ENCODE measurements at places on chromosomes 16 and 17.

DNA sequence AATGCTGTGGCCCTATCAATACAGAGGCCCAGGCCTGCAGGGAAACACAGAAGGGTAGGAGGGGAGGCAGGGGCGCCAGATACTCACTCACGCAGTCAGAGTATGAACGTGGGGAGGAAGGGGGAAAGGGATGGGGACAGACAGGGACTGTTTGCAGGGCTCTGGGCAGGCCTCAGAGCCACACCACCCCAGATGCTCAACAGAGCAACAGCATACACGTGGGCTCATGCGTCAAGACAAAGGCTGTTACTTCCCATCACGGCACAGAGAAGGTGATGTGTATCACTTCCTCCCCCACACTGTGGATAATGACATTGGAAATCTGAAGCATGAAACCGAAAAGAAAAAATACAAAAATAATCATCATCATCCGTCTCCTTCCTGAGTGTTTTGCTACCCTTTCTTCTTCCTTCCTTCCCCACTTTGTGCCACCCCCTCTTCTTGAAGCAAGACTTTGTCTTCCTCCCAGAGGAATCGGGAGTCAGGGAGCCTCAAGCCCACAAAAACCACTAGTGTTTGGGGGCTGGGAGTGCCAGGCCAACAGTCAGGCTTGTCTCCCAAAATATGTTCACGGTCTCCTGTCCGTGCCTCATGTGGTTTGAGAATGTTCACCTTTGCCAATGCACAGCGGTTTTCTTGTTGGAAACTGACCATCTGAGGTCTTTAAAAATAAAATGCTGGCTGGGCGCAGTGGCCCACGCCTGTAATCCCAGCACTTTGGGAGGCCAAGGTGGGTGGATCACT lies 20.1 kb downstream of the SLC39A11 start:
- no peak for DNase-seq

DNA sequence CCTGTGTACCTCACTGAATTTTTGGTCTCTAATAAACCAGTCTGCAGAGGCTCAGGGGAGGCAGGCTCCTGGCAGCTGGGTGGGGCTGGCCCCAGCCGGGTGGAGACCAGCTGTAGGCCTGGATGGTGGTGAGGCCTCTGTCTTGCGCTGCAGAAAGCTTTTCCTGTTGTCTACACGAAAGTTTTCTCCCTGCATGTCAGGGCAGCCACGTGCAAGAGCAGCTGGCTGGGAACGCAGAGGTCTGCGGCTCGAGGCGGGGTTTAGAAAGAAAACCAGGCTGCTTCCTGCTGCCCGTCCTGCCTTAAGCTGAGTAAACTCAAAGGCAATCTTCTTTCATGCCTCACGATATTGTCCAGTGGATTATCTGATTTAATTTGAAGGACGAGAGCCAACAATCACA lies 2.4 kb downstream of the SERPINF1 start:
- no peak for DNase-seq

DNA sequence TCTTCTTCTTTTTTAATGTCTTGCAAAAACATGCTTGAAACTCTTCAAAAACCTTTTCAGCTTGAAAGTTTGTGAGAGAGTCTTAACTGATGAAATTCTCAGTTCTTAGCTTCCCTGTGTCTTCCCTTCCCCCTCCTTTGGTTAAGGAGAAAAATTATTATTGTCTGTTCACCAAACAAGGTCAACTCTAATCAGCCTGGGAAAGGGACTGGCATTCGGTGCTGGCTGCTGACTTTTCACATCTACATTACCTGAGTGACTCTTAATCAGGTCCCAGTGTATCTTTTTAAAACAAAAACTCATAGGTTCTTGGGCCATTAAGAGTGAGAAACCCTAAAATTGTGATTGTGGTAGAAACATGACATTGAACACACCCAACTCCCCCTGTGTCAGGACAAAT lies 39.1 kb upstream of the AXIN2 start:
- peak; percentile 4 for DNase-seq

GRCh38 chr17:60586288-60586974 lies 13.6 kb upstream of the PPM1D start:
- DNase-seq: no peak

GRCh38 chr17:44840936-44841335 lies 6.7 kb upstream of the HIGD1B start:
- DNase-seq: no peak

GRCh38 chr17:72579990-72580320 lies 459.1 kb downstream of the SOX9 start:
- no peak for DNase-seq

GRCh38 chr16:3717235-3718018 lies at the start of gene TRAP1:
TRAP1 (minus strand) TSS chr16:3717524; CDS start chr16:3717508, 16 bp downstream.
- DNase-seq: peak; percentile 92

- no peak for DNase-seq
These were observed 151.0 kb downstream of the SHISA9 start for GRCh38 chr16:13052431-13052830.

DNA sequence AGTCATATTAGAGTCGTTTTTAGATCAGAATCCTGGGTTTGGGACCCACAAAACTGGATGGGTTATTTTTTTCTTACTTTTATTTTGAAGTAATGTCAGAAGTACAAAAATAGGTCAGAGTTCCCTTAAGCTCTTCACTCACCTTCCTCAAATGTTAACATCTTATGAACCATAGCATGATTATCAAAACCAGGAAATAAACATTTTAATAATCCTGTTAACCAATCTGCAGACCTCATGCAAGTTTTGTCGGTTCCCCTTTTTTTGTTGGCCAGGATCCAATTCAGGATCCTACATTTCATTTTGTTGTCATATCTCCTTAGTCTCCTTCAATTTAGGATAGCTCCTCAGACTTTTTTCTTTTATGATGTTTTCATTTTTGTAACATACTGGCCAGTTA lies 162.0 kb downstream of the CHD9 start:
- DNase-seq: no peak

DNA sequence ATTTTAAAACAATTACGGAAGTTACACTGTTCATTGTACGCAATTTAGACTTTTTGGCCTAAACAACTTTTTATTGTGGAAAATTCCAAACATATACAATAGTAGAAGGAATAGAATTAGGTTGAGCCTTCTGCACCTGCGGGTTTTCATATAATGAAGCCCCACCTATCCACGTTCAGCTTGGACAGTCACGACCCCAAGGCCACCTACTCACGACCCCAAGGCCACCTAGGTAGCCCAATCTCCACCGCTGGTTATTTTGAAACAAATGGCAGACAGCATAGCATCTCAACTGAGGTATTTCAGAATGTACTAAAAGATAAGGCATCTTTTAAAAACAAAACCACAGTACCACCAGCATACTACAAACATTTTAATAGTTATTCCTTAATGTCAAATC lies 631 bp downstream of the NLRC5 start:
- no peak for DNase-seq

DNA sequence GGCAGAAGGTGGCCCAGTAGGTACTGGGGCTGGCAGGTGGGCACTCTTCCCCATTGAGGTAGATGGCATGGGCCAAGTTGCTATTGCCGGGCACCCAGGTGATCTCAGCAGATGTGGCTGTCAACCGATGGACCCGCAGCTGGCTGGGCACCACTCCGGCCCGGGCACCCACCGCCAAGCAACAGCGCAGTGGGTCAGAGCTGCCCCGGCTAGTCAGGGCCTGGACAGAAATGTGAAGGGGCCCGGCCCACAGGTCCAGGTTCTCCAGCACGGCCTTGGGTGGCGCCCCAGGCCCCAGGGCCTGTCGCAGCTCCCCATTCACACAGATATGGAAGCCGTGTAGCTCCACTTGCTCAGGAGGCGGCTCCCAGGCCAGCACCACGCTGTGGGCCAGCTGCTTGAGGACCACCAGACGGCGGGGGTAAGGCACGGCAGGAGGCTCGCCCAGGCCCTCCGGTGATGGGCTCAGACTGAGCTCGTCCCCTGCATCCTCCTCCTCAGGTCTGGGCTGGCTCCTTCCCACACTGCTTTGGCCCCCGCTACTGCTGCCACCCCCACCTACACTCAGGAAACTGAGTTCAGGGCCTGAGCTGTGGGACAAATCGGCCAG lies 16.5 kb downstream of the TSPOAP1 start:
- no peak for DNase-seq

DNA sequence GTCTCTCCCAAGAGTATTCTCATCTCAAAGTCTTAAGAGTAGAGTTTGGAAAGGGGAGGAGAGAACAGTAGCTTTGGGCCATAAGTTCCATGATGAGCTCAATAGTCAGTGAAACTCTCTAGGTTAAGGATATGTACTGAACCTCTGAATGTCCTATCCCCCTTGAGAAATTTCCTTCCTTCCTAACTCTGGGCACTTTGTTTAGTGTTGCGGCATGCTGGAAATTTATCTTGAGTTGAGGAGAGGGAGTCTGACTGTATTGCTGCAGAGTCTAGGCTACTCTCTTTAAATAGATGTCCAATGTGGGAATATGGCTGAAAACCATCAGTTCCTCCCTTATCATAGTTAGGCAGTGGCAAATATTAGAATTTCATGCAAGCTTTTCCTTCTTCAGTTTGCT lies 16.1 kb downstream of the MRTFB start:
- DNase-seq: no peak

DNA sequence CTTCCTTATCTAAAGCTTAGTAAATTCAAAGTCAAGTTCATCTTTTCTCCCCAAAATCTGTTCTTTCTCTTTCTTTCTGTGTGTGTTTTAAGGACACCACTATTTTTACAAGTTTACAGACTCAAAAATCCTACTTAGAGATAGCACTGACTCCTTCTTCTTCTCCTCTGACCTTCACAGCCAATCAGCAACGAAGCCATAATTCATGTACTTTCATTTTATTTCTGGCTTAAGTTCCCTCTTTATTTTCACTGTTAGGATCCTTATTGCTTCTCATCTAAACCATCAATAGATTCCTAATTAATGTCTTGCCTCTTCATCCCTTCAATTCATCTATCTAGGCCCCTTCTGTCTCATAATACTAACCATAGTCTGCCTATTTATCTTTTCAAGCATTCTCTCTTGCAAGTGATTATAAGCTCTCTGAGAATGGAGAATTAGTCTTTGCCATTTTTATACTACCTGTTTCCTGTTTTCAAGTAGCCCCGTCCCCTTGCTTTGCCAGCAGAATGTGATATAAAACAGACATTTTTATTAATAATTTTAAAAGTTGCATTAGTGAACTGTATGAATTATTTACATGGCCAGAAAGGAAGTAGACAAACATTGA lies 27.0 kb downstream of the CDC27 start:
- no peak for DNase-seq

Data from posterior cingulate gyrus (tissue), 11 donors.